Esophagus squamous epithelium (tissue), 5 donors: ENCODE measurements at places on chromosomes 1 and 21.

GRCh38 chr1:223776075-223776814 lies 63.9 kb downstream of the CAPN2 start:
- DNase-seq: no peak

GRCh38 chr1:234676103-234676594 lies 66.2 kb upstream of the IRF2BP2 start:
- DNase-seq: no peak

DNA sequence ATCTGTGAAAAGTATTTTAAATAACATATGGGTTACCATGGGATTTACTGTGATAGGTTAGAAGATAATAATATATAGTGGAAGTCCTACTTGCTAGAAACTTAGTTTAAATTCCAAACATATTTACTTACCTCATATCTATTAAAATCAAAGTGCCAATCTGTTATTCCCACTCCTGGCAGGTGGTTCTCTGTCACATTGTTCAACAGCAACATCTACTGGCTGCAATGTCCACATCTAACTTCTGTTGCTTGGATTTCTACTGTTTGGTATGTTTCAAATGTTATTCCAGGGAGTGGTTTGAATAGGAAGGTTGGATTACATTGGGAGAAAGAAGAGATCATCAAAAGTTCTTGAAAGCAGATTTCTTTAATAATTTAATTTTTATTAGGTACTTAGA lies 122.5 kb upstream of the NCAM2 start:
- DNase-seq: no peak

- DNase-seq: no peak
These were observed 30.7 kb downstream of the SDCCAG8 start for GRCh38 chr1:243286409-243287122.

DNA sequence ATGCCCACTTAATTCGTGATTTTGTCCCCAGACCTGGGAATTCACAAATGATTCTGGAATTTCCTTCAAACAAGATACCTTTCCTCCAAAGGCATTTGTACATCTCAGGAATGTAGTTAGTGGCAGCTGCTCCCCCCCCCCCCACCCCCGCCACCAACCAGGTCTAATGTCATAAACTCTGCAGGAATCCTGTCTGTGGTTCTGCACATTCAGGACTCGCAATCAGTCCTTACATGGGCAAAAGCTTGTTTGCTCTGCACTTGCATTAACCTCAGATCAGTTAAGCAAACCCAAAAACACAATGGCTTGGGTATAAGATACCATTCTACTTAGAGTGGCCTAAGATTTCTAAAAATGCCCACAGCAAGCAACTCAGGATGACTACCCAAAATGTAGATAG lies 143.8 kb downstream of the TGFB2 start:
- no peak for DNase-seq

- no peak for DNase-seq
These were observed 20.3 kb downstream of the RHBG start for GRCh38 chr1:156389311-156389710.

DNA sequence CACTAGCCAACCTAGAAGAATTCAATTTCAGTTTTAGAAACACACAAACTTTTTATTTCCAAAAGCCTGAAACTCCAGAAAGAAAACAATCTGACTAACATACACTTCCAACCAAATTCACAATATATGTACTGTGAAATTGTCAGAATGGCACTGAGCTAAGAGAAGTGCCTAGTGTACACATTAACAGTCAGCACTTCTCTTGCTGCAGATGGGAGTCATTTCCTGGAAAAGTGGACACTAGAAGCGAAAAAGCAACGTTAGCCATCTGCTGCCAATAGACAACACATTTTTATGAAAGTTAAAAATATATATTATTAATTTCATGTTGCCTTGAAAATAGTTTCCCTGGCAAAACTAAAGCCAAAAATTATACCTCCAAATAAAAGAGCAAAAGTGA lies 66.1 kb downstream of the EPS15 start:
- no peak for DNase-seq

DNA sequence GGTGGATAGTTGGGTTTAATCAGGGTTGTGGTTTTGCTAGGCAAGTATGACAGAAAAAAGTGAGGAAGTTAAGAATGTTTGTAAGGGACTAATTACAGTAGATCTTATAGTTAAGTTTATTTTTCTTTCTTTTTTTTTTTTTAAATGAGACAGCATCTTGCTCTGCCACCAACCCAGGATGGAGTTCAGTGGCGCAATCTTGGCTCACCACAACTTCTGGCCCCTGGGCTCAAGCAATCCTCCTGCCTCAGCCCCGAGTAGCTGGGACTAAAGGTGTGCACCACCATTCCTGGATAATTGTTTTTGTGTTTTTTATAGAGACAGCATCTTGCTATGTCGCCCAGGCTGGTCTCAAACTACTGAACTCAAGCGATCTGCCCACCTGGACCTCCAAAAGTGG lies 41.7 kb downstream of the EYA3 start:
- no peak for DNase-seq

GRCh38 chr21:34722684-34723300 lies 54.0 kb downstream of the CLIC6 start:
- no peak for DNase-seq

DNA sequence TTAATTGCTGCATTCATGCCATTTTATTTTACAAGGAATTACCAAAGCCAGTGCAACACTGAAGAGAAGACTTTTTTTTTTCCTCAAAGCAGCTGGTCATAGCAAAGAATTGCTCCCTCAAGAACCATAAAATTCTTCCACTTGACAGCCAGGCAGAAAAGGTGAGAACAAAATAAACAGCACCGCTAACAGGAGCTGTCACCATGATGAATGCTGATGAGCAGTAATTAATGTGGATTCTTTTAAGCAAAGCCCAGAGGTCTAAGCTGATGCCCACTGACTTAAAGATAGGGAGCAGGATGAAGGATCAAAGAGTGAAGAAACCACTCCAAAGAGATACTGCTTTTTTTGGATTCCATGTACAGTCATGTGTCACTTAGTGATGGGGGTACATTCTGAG lies 428.4 kb downstream of the BRINP3 start:
- DNase-seq: no peak

DNA sequence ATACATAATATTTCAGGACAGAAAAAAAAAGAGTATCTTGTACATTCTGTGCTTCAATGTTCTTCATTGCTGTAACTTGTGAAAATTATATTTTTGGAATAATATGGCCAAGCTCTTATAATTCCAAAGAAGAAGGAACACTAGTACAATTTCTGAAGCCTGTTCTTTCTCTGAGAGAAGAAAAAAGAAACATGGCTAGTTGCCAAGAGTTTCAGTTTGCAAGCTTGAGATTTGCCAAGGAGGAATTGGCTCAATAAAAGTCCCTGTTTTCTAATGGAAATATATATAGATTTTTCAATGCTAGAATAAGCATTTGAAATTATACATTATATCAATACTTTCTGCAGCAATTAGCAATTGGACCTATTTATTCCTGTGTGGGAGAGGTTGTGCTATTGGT lies 285.2 kb upstream of the NEGR1 start:
- DNase-seq: no peak

DNA sequence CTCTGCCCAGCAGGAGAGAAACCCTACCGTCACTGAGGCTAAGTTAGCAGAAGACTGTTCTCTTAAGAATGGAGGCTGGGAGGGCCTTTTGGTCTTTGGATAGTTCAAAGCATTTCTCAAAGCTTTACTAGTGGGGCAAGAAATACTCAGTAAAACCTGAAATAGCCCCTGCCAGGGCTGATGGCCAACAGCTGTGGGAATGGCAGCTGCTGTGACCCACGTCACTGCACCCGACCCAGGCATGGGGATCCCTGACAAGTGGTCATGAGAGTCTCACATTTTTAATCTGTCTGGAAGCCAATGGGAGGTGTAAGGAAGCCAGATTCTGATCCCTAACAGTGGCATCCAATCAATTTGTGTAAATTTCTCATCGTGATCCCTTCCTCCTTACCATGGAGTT lies 44.5 kb upstream of the ENAH start:
- no peak for DNase-seq

DNA sequence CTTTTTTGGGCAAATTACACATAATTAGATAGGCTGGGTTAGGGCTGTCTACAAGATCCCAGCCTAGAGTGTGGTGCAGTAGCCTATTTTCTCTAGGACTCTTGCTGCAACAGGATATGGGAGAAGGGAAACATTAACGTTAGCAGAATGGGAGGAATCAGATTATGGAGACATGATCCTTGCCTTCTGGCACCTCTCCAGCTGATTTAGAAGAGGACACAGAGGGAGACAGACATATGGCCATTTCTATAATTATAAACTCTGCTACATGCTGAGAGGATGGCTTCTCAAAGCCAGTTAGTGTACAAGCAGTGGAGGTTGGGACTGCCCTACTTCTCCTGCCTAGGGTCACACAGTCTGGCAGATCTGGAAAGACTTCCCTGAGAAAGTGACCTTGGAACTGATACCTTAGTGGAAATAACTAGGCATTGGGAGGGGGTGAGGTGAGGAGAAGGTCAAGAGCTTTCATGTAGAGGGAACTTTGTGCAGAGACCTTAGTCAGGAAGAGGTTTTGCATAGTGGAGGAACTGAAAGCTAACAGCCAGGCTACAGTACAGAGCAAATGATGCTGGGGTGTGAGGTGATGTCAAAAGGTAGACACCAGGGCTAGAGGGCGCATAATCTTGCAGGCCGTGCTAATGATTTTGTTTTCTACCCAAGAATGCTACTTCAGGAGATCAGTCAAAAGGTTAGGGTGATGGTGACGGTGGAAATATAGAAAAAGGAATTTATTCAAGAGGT lies 1.2 kb upstream of the CD1D start:
- DNase-seq: no peak

- DNase-seq: no peak
These were observed 8.5 kb upstream of the TTC22 start for GRCh38 chr1:54809496-54810074.

GRCh38 chr1:232503497-232503896 lies 126.4 kb downstream of the SIPA1L2 start:
- no peak for DNase-seq

DNA sequence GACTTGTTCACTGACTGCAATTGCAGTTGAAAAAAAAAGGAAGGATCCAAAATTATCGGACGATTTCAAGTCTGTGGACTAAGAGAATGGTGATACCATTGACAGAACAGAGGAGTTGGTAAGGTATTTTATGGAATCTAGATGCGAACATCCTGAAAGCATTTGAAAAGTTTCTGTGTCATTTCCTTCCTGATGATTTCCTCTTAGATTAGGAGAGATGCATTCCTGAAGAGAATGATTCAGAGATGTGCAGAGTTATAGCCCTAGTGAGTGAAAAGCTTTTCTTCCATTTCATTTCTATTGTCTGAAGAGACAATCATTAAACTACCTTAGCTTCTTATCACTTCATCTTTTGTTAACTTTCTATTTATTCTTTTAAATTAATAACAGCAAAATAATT lies 200.0 kb downstream of the KCNK2 start:
- DNase-seq: no peak

DNA sequence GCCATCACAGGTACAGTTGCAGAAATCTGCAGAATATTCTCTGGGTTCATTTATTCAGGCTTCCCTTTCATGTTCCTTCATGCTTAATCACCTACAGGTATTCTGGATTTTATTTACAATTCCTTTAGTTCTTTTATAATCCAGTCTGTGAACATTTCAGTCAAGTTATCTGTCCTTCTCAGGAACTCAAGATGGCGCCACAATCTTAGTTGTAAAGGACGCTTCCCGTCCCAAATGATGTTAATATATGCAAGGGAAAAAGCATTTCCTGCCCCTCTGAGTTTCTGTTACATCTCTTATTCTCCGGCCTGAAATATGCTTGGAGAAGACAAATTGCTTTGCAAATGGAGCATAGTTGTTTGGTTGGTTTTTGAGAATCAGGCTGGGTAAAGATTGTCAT lies 19.3 kb downstream of the F3 start:
- DNase-seq: no peak
